ENCODE measurements at places on chromosomes 16 and 17.

DNA sequence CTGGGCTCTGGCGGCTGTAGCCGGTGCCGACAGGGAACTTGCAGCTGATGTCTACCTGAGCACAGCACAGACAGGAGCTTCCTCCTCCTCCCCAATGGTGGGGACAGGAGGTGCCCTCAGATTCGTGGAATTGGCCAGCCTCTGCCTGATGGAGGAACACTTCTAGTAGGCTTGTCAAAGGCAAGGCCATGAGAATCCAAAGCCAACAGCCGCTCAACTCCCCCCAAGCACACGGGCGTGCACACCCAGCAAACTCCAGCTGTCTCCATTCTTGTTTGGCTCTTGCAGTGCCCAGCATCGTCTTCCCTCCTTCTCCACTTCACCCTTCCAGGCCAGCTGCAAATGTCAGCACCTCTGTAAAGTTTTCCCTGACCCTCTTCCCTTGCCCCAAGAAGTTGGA is 35.1 kb downstream of the SCNN1G start:
- DNase-seq = no peak

DNA sequence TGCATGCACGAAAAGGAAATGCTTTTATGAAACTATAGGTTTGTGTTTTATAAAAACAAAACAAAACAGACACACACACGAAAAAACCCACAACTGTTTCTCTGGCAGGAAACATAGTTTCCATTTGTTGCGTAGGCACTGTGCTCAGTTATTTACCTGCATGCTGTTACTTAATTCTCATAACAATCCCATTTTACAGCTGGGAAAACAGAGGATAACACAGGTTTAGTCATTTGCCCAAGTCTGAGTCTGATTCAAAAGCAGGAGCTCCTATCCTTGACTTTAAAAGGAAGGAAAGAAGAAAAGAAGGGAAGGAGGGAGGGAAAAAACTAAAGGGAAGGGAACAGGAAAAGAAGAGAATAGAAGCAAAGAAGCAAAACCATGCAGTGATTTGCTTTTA is 117.4 kb downstream of the DNAH3 start:
- DNase-seq = no peak

DNA sequence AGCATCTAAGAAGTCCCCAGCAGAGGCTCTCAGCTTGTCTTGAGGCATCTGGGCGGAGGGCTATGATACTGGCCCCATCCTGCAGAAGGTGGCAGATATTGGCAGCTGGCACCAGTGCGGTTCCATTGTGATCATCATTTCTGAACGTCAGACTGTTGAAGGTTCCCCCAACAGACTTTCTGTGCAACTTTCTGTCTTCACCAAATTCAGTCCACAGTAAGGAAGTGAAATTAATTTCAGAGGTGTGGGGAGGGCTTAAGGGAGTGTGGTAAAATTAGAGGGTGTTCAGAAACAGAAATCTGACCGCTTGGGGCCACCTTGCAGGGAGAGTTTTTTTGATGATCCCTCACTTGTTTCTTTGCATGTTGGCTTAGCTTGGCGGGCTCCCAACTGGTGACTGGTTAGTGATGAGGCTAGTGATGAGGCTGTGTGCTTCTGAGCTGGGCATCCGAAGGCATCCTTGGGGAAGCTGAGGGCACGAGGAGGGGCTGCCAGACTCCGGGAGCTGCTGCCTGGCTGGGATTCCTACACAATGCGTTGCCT is at the start of gene CIITA:
CIITA (plus strand) TSS at position 404 of the 543 bp plus-strand sequence; CDS start at position 533, 129 bp downstream.
- peak; percentile 10 for DNase-seq

DNA sequence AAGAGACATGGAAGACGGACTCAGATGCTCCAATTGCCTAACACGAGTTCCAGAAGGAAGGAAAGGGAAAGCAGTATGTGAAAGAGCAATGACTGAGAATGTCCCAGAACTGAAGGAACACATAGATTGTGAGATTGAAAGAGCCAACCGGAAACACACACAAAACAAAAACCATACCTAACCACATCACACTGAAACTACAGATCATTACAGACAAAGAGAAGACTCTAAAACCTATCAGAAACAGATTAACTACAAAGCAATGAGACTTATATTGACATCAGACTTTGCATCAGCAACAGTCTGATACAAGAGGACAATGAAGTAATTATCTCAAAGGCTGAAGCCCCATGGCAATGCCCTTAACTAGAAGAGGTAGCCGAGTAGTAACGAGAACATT is 45.6 kb upstream of the CLEC18B start:
- DNase-seq = no peak

DNA sequence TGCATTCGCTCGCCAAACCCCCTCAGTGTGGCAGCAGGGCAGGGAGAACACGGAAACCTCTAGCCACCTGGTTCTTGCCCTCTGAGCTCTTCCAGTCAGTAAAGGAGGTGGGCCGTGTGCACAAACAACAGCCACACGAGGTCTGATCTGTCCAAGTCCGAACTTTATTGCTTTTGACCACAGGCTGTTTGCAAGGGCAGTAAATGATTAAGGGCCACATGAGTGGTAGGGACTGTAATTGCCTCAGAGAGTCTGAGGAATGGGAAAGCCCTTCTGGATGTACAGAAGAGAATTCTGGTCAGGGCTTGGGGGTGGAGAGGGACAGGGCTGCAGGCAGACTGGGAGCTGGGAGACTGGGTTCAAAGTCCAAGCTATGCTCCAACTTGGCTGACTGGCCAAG is 75.7 kb upstream of the LHX1 start:
- DNase-seq = no peak

GRCh38 chr17:46039592-46040186 is 40.6 kb downstream of the STH start:
- DNase-seq = no peak

- peak; percentile 75 for DNase-seq
Measured at GRCh38 chr16:48126801-48127644, 28.8 kb downstream of the ABCC12 start.

DNA sequence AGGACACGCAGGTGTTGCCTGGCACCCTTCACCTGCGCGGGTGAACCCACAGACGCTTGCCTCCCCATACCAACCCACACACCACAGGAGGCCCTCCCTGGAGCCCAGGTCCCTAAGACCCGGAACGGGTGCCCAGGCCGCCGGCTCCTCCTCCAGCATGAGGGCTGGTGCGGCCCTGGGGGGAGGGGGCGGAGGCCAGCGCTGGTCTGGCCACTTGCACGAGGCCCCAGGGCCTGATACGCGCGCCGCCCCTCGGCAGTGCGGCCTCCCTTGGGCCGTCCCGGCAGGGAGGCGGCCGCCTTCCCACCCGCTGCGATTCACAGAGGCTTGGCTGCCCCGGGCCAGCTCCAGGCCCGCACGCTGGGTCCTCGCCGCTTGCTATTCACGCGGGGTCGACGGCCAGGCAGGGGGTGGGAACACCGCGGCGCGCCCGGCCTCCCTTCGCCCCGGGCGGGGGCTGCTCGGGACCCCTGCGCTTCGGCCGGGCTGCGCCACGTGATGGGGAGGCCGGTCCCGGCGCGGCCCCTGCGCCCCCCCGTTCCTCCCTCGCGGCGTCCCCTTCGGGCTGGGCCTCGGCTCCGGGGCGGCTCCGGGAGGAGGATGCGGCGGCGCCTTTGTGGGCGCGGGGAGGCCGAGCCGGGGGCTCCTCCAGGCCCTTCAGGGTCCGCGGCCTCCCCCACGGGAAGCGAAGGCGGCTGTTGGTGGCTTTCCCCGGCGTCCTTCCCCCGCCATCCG is 685 bp downstream of the FASN start:
- DNase-seq = no peak

GRCh38 chr16:75317101-75317522 is 65.7 kb upstream of the BCAR1 start:
- no peak for DNase-seq

- DNase-seq = no peak
Measured at GRCh38 chr16:25707982-25708583, 16.3 kb downstream of the HS3ST4 start.

DNA sequence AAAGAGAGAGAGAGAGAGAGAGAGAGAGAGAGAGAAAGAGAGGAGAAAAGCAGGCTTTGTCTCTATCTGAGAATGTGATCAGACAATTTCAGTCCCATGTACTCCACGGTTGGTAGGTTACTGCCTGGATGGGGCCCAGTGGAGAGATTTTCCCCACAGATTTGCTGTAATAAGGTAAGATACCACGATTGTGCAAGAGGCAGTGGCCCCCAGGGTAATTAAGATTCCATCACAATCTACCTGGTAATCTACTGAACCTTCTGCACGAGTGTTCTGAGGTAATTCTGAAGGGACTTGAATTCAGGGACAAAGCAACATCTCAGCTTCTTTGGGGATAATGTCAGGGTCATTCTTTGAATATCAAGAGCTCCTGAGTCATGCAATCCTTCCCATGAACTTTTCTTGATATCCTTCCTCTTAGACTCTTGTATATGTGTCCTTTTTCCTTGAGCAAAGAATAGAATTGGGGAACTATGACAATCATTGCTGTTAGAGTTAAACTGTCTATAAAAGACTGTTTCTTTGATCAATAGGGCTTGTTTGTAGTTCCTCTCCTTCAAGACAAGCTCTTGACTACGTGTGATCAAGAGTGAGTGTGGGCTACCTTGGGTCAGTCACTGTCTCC is 306.6 kb downstream of the MAF start:
- DNase-seq = no peak

- no peak for DNase-seq
Measured at GRCh38 chr17:48012151-48012520, 25.5 kb downstream of the COPZ2 start.

GRCh38 chr17:62818526-62818925 is 10.4 kb upstream of the MARCHF10 start:
- DNase-seq = no peak

- DNase-seq = no peak
Measured at GRCh38 chr16:61324044-61324443, 712.2 kb downstream of the CDH8 start.

GRCh38 chr17:36544307-36545076 is at the start of gene GGNBP2:
GGNBP2 (plus strand) TSS chr17:36544919; CDS start chr17:36545725, 806 bp downstream.
- DNase-seq = peak; percentile 79

All from SW 1271 (cell line).